GM12891 (cell line): ENCODE measurements at places on chromosomes 3 and 15.

- no peak for DNase-seq
Observed at GRCh38 chr15:84840741-84841429, 23.7 kb downstream of the ALPK3 start.

DNA sequence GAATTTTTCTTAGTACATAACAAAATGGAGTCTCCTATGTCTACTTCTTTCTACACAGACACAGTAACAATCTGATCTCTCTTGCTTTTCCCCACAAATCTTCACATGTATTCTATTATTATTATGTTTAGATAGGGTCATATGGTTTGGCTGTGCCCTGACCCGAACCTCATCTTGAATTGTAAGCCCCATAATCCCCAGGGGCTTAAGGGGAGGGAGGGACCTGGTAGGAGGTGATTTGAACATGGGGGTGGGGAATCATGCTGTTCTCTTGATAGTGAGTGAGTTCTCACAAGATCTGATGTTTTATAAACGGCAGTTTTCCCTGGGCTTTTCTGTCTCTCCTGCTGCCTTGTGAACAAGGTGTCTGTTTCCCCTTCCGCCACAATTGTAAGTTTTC is 86.7 kb upstream of the SELENOK start:
- no peak for DNase-seq

- DNase-seq: no peak
Observed at GRCh38 chr15:37076543-37076942, 23.8 kb downstream of the MEIS2 start.

GRCh38 chr3:124107104-124107890 is 115.4 kb upstream of the ROPN1 start:
- no peak for DNase-seq

DNA sequence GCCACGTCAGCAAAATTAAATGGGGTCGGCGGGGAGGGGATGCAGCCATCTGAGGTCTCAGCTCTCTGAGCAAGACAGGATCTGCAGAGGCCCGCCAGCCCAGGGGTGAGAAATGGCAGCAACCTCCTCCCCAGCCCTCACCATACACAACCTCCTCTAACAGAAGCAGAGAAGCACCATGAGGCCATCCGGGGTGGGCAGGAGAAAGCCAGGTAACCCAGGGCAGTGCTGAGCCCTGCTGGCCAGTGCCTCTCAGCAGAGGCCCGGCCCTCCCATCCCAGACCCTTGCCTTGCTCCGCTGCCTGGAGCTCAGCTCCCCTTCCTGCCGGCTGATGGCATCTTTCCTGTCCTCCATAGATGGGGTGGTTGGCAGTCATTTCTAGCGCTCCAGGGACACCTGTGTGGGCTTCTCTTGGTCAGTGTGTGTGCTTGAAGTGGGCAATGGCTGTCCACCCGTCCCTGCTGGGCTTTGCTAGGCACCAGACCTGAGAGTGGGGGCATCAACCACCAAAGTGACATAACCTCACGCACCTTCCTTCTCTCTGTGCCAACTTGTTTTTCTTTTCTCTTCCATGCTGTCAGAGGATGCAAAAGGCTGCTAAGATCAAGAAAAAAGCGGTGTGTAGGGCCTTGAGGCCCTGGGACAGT is 175.8 kb downstream of the NSMCE3 start:
- DNase-seq: no peak

DNA sequence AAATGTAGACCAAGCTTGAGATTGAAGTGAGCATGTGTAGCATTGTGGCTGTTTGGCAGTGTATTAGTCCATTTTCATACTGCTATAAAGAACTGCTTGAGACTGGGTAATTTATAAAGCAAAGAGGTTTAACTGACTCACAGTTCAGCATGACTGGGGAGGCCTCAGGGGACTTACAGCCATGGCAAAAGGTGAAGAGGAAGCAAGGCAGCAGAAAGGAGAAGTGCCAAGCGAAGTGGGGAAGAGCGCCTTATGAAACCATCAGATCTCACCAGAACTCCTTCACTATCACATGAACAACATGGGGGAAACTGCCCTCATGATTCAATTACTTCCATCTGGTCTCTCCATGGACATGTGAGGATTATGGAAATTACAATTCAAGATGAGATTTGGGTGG is 8.6 kb upstream of the CERS3 start:
- no peak for DNase-seq

- DNase-seq: peak; percentile 66
Observed at GRCh38 chr3:38651153-38651789, 1.8 kb upstream of the SCN5A start.

DNA sequence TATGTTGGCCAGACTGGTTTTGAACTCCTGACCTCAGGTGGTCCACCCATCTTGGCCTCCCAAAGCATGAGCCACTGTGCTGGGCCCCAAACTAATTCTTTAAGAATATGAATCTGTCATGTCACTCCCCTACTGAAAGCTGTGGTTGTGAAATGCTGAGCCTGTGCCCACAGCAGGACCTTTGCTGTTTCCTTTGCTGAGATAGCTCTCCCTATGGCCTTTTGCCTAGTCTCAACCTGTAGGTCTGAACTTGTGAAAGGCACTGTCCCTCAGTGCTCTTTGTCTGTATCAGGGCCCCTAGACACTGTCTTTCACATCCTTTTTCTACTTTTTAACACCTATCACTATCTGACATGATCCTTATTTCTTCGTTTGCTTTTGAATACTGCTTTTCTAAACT is 62.7 kb upstream of the CCR4 start:
- DNase-seq: peak; percentile 34

DNA sequence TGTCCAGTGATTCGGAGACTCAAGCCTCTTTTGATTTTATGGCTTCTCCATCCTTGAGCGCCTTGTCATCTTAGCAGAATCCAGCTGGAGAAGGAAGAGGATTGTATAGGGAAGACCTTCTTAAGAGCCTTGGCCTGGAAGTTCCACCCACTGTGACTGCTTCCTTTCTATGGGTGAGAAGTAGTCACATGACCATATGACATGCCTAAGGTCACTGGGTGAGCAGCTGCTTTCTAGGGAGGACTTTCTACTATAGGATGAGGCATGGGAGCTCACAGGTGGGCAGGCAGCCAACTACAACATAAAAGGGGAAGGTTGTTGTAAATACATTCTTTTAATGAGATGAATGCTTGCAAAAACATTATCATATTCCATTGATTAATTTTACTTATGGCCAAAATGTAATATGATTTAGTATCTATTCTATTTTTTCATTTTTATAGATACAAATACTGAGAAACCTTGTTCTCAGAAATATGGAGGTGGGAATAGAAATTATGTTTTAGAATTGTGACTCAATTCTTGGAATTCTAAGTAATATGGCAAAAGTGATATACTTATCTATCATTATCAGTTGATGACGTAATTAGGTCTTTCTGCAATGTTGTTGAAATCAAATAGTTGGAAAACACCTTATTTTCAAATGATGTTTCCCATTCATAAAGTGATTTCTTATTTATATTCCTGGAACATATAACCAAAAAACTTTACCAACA is 53.6 kb upstream of the MINAR1 start:
- no peak for DNase-seq

- no peak for DNase-seq
Observed at GRCh38 chr3:171494457-171495109, 34.4 kb upstream of the TNIK start.

DNA sequence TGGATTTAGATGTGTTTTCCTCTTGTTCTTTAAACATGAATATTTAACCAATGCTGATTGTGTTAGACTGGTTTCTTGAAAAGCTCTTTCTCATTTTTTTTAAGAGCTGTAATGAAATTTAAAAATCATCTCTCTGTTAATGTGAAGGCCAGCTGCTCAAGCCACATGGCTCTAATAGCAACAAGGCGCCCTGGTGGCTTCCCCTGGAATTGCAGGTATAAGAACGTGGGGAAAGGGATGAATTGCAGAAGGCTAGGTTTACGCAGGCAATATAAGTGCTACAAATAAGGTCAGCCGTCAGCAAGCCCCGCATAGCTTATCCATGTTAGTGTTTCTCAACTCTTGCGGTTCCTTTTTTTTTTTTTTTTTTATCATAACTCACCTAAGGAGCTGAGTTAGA is 108.5 kb downstream of the SAMMSON start:
- DNase-seq: no peak

DNA sequence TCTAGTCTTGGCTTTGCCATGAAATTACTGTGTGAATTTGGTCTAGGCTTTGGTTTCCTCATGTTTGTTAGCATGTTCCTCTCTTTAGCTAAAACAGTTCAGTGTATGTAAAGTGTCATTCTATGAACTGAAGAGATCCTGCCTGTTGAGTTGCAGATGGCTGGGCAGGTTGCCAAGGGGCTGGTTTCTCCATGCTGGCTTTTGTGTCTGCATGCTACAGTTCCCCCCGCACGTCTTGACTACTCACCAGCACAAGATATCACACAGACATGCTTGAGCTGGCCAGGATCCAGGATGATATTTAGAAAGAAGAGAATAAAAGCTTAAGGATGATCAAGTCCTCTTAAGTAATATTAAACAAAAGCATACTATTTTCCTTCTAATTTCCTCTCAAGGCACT is 90.2 kb downstream of the CERS3 start:
- no peak for DNase-seq

DNA sequence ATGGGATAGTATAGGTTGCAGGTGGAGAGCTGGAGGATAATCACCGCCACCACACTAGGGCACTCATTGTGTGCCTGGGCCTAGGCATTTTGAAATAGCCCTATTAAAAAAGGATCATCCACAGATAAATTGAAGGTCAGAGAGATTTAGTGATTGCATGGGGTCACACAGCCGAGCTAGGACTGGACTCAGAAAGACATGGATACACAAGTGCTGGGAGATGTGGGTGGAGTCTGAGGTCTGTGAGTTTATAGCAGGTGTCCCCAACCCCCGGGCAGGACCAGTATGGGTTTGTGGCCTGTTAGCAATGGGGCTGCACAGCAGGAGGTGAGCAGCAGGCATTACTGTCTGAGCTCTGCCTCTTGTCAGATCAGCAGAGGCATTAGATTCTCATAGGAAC is 5.3 kb upstream of the ANKDD1A start:
- no peak for DNase-seq

DNA sequence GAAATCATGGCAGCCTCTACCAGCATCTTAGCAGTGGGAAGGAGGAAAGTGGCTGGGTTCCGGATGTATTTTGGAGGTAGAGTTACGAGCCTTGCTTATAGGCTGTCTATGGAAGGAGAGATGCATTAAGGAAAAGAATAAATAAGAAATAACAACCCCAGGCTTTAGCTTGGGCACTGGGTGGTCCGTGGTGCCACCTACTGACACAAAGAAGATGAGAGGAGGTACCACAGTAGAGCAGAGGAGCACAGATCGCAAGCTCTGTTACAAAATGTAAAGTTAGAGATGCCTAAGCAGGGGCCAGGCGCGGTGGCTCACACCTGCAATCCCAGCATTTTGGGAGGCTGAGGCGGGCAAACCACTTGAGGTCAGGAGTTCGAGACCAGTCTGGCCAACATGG is 74.8 kb downstream of the TMEM39A start:
- DNase-seq: no peak

- no peak for DNase-seq
Observed at GRCh38 chr3:110576960-110577359, 494.7 kb upstream of the NECTIN3 start.

GRCh38 chr3:13822042-13822441 is 57.8 kb downstream of the WNT7A start:
- no peak for DNase-seq

GRCh38 chr3:71391361-71391760 is 192.2 kb downstream of the FOXP1 start:
- no peak for DNase-seq

DNA sequence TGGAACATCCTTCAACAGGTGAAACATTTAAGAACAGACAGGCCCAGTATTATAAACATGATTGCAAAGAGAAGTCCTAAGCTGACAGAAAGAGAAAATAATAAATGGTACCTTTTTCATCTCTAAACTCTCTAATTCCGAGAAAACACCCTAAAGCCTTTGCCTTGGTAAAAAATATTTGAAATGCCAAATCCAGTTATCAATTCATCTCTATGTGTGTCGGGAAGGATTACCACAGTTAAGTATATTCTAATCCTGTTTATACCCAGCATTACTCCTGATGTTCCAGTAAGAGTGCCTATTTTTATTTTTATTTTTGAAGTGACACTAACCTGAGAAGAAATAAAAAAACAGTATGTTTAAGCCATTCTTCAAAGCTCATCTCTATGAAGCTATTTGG is 219.3 kb upstream of the NANOGP8 start:
- DNase-seq: no peak

- peak; percentile 48 for DNase-seq
Observed at GRCh38 chr3:45664578-45664977, 24.6 kb upstream of the SACM1L start.

GRCh38 chr3:100630664-100631063 is 21.3 kb downstream of the ADGRG7 start:
- no peak for DNase-seq

GRCh38 chr3:187088701-187089100 is 50.6 kb downstream of the RPL39L start:
- no peak for DNase-seq

GRCh38 chr15:78229431-78230406 is 4.6 kb downstream of the ACSBG1 start:
- no peak for DNase-seq

DNA sequence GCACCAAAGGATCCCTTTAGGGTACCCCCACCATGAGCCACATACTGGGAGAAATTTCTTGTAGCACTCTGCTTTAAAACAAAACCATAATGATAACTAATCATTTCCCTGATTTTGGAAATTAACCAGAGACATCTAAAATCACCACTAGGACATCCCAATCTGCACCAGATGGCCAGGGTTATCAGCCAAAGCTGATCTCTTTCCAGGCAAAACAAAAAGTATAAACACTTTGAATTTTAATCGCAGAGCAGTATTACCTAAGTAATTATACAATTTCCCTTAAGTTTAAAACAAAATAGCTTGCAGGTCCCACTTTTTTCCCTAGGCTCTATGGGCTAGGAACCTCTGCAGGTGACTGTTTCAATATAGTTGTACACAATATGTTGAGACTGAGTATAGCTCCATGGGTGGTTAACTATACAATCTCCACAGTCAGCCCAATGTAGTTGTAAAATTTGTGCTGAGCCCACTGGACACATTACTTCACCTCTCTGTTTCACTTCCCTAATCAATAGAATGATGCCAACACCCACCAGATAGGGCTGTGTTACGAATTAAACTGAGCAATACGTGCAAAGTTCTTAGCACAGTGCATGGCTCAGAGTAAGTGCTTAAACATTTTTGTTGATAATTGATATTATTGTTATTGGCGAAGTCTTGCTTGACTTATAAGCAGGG is 629 bp upstream of the NOX5 start:
- no peak for DNase-seq

- DNase-seq: no peak
Observed at GRCh38 chr3:29280404-29281093, at the start of gene RBMS3. RBMS3 (plus strand) TSS chr3:29281071.

GRCh38 chr3:69896095-69896494 is 103.4 kb upstream of the SAMMSON start:
- no peak for DNase-seq
